ENCODE measurements at places on chromosomes 7 and 10.

- no peak for DNase-seq
Measured at GRCh38 chr7:91719008-91719407, 161.5 kb downstream of the MTERF1 start.

- no peak for DNase-seq
Measured at GRCh38 chr7:68547799-68548198, 1050.5 kb upstream of the AUTS2 start.

DNA sequence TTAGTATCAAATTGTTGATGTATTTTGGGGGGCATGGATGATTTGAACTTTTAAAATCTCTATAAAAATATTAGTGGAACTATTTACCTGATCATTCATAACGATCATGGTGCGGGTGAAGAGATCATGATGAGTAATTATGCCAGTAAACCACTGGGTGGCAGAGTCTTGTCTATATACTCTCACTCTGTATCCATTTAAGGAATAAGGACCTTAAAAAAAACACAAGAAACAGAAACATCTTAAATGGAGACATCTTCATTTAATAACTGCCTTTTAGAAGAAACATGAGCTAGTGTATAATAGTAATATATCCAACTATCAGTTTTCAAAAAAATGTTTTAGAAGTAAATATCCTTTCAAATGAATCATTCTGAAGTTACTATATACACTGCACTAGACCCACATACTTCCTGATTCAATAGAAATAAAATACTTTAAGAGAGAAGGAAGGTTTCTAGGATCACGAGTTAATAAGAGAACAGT, 84.0 kb downstream of the NRBF2 start:
- peak; percentile 17 for DNase-seq

DNA sequence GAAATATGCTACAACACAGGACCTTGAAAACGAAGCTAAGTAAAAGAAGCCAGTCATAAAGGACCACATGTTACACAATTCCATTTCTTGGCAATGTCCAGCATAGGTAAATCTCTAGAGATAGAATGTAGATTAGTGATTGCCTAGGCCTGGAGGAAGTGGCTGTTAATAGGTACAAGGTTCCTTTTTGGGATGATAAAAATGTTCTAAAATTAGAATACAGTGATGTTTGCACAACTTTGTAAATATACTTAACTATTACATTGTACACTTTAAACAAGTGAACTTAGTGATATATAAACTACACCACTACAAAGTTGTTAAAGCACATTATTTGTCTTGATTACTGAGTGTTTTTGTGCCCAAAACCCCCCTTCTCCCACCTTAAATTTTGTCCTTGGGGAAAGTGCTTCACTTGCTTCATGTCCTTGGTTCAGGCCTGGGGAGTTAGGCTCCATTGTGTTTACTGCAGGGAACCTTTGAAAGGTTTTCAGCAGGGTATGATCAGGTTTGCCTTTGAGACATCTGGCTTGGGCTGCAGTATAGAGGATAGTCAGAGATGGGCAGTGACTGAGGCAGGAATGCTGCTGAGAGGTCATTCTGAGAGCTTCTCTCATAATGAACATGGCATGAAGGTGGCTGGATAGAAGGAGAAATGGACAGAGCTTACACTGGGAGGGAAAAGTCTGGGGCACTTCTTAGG, 1052.6 kb downstream of the REEP3 start:
- DNase-seq = no peak

DNA sequence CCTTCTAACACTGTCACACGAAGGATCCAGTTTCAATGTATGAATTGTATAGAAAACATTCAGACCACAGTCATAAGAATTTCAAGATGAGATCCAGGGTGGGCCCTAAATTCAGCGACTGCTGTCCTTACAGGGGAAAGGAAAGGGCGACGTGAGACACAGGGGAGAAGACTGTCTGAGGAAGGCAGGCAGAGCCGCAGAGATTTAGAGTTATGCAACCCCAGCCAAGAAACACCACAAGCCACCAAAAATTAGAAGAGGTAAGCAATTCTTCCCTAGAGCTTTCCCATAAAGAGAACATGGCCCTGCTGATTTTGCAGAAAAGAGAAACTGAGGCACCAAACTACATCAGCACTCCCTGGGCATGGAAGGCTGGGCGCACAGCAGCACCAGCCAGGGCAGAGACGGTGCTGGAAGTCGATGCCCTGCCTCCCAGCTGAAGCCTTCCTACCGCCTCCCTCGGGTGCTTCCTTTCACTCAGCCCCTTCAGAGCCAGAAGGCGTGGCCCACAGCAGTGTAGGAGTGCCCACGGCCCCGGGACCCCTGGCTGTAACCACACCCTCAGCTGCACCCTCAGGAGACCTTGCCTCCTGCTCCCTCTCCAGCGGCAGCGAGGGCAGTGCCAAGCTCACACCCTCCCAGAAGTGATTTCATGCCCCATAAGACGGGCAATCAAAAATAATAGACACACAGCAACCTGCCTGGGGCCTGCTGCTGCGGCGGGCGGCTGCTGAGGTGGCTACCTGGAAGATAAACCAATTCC, 81.0 kb upstream of the LRRC4 start:
- no peak for DNase-seq

- no peak for DNase-seq
Measured at GRCh38 chr10:78072504-78072903, 38.8 kb downstream of the RPS24 start.
